Hematopoietic multipotent progenitor cell treated with erythropoietin and hydrocortisone succinate and interleukin-3 and kit ligand, for 15 days (in vitro differentiated cells): ENCODE measurements at places on chromosomes 11 and 22.

GRCh38 chr11:5363679-5364078, 12.4 kb downstream of the OR51B6 start:
- DNase-seq: no peak

DNA sequence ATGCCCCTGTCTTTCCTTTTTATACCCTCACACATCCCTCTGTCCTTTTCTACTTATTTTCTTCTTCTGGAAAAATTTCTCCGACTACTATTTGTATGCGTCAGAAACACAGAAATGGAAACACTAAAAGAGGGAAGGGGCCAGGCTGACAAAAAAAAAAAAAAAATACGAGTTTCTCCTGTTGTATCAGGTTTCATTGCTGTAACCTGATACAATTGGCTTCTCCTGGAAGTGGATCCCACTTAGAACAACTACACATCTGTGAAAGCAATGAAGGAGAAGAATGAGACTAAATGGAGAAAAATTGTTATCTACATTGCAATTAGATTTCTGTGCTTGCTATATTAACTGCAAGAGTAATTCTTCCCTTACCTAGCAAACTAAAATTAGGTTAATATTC, 393.9 kb downstream of the GUCY1A2 start:
- DNase-seq: no peak

DNA sequence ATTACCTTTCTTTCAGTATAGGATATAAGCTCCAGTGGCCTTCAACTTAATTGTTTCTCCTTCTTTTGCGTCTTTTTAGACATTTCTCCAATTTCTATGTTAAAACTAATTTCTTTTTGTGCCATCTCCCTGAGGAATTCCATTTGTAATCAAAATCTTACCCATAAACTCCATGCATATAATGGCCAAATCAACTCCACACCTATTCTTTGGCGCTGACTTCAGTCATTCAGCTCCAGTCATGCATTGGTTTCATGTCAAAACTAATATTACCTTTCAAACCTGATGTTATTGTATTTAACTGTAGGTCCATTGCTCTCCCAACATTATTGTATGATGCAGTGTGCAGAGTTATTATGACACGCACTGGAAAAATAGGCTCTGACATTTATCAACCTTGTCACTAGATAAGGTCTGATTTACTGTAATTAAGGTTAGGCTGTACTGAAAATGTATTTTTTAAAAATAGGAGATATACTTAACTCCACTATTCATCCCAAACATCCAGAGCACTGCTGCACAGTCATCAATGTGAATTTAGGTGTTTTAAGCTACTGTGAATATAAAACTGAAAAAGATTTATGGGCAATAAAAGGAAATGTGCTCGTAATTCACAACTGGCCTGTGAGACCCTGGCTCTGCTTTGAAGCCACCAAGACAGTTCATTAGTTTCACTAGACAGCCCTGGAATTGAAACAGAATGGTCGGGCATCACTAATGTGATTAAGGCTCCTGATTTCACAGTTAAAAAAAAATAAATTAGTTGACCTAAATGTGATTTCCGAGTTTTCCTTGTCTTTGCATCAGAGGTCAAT, 180.6 kb upstream of the GRIA4 start:
- no peak for DNase-seq

- DNase-seq: no peak
Measured at GRCh38 chr11:72657411-72658100, 16.7 kb downstream of the PDE2A start.

DNA sequence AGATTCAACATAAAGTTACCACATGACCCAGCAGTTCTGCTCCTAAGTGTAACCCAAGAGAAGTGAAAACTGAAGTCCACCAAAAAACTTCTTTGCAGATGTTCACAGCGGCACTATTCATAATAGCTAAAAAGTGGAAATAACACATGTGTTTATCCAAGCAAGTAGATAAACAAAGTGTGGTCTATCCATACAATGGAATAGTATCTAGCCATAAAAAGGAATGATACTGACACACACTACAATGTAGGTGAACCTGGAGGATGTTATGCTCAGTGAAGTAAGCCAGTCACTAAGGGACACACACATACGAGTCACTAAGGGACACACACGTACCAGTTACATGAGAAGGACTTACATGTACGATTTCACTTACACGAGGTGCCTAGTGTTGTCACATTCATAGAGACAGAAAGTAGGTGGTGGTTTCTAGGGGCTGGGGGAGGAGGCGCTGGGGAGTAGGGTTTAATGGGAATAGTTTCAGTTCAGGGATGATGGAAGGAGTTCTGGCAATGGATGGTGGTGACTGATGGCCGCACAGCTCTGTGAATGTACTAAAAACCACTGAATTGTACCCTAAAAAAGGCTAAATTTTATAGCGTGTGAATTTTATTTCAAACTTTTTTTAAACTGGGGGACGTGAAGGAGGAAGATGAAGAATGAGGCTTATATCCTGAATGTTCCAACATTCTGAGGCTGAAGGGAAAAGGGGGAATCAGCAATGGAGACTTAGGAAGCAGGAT, 27.2 kb upstream of the COMT start:
- DNase-seq: no peak

GRCh38 chr11:92852229-92852628, 117.2 kb upstream of the MTNR1B start:
- DNase-seq: no peak

GRCh38 chr22:36056980-36057379, 28.4 kb upstream of the RBFOX2 start:
- DNase-seq: no peak

DNA sequence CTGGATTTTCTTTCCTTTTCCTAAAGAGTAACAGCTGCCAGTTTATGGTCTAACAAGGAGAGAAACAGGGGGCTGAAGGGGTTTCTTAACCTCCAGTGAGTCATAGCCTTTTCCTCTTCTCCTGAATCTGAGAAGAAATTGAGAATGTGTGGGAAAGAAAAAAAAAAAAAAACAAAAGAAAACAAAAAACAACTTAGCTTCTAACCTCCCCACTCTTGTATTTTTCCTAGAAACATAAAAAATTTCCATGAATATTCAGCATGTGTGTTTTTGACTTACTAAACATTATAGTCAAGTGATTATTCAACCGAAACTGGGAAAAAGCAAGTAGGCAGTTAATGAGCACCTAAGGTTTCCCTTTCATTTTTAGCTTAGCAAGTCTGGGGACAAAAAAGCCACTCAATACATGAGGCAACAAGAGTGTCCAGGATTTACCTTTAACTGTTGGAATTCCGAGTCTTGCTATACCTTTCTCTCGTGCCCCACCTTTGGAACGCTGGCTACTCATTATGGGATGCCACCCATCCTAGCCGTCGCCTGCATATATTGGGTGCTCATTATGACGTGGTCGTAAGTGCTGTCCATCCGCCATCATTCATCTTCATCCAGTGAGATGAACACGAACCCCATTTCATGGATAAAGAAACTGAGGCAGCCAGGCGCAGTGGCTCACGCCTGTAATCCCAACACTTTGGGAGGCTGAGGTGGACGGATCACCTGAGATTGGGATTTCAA, 2.4 kb downstream of the ASPHD2 start:
- no peak for DNase-seq

DNA sequence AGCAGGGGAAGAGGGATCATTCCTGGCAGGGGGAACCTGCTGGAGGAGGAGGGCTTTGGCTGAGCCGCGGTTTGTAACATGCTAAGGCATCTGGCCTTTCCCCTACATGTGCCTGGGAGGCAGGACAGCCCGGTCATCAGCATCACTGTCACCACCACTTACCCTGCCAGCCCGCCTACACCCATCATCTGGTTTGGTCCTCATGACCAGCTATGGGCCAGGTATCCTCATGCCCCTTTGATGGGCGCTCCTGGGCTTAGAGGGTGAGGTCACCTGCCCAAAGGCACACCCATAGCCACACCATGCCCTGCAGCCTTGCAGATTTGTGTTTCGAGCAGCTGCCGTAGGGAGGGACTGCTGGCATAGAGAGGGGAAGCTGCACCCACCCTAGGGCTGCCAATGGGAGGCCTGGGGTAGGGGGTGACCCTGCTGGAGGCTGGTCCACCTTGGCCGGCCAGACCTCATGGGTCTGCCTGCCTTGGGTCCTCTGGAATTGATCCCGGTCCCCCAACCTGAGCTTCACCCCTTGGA, 2.6 kb downstream of the MRGPRF start:
- no peak for DNase-seq

- no peak for DNase-seq
Measured at GRCh38 chr11:129041611-129042018, 98.9 kb upstream of the TP53AIP1 start.

GRCh38 chr11:86193297-86194095, 51.1 kb upstream of the EED start:
- DNase-seq: peak; percentile 90

DNA sequence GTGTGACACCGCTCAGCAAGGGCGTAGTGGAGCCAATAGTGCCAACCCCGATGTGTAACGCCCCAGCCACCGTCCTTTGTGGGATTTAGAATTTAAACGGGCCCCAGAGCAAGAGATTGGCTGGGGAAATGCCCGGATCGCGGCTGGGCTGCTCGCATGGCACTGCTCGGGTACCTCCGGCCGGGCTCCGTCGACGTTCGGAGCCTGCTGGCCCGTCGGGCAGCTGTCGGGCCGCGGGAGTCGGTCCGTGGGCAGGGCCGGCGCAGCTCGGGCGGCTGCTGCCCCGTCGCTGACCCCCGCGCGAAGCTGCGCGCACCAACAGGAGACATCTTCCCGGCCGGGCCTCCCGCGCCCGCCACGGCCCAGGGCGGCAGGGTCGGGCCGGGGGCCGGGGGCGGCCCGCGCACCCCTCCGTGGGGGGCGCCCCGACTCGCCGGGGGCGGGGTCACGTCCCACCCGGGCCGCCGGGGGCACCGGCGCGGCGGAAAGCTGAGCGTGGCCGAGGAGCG, 1.3 kb upstream of the KDM2A start:
- DNase-seq: no peak

GRCh38 chr11:121780971-121781370, 328.2 kb upstream of the SORL1-AS1 start:
- no peak for DNase-seq

DNA sequence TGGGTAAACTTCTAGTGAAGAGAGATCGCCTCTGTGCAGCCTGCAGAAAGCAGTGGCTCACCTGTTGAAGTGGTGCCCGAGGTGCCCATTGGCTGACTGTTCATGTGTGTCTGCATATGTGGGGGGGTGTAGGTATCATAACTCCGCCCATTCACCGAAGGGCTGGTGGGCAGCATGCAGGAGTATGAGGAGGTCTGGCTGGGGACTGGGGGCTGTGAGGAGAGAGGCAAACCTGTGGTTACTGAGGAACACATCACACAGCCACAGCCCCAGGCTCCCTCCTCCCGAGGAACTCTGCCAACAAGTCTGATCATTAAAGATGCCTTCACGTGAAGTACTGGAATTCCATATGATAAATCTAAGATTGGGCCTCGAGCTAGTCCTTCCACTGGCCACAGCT, 20.5 kb downstream of the PAX6 start:
- no peak for DNase-seq

- no peak for DNase-seq
Measured at GRCh38 chr11:122656631-122657101, 1.1 kb downstream of the UBASH3B start.

DNA sequence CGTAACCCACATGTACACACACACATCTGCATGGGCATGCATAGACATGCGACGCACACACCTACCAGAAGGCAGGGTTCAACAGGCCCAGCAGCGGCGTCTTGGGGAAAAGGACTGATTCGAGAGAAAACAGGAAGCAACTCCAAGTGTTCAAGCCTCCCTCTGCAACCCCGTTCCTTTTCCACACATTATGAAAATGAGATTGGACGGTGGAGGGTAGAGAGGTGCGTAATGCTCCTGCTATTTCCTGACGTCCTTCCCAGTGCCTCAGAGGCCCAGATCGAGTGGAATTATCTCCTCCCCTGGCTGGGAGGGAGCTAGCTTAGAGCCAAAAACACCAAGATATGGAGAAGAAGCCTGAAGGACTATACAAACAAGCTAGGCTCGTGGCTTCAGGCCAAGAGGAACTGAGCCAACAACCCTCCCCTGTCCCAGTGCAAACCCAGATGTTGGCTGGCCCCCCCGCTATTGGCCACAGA, 289.2 kb downstream of the MN1 start:
- DNase-seq: no peak

DNA sequence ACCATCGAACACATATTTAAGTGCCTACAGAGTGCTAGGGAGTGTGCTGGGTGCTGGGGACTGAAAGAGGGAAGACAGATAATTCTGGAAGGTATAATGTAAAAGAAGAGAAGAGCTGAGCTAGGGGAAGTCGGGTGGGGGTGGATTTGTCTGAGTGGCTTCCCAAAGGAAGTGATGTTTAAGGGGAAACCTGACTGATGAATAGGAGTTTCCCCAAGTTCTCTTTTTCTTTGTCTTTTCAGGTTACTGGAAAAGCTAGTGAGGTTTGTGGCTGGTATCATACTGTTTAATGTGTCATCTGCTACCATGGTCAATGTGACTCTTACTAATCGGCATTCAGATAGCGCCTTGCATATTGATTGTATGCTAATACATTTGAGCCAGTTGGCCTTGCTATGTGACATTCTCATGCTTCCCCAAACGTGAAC, 151.6 kb upstream of the MTMR2 start:
- no peak for DNase-seq

DNA sequence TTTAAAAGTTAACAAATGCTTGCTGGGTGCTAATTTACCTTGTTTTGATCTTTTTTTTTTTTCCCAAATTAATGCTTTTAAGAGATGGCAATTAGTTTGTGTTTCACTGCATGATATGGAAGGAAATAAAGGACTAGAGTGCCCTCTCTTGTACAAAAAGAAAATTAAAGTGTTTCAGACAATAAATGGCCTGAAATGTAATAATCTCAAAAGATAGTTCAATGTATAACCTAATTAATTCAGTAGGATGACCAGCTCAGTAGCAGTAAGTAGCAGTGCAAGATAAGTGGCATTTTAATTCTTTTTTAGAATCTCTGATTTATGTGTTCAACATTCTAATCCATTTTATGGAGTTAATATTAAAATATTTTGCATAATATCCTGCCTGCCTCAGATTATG, 39.9 kb upstream of the MYO18B start:
- peak; percentile 32 for DNase-seq

DNA sequence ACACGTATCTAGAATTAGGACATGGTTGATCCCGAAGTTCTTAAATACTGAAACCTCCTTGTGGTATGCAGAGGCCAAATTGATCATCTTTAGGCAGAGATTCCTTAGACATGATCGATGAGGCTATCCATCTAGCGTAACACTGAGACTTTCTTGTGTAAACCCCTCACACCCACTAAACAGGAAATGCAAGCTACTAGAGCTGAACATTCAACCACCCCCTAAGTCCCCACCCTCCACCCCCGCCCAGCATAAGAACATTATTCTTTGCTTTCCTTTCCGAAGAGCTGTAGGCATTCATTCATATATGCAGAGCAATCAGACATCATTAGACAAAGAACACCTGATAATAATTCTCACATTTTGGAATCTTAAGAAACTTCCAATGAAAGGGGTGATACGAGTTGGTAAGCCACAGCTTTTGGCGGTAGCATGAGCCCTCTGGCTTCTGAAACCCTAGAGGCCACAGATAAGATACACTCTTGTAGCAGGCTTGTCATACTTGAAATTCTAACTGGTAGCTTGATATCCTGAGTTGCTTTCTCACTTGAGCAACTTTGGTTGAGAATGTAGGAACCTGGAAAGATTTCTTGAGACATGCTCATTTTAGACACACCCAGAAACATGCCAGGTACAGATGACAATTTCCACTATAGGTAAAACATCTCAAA, 42.2 kb downstream of the FLI1 start:
- DNase-seq: no peak

- DNase-seq: no peak
Measured at GRCh38 chr11:34190192-34191139, 85.0 kb downstream of the NAT10 start.

- DNase-seq: no peak
Measured at GRCh38 chr11:104645261-104646222, 252.7 kb downstream of the CASP12 start.
